ENCODE measurements at places on chromosomes 7 and 10.

- DNase-seq: no peak
These were observed 78.4 kb upstream of the IKZF1 start for GRCh38 chr7:50226145-50226544.

- DNase-seq: no peak
These were observed 880.6 kb downstream of the LRMDA start for GRCh38 chr10:76311752-76312636.

DNA sequence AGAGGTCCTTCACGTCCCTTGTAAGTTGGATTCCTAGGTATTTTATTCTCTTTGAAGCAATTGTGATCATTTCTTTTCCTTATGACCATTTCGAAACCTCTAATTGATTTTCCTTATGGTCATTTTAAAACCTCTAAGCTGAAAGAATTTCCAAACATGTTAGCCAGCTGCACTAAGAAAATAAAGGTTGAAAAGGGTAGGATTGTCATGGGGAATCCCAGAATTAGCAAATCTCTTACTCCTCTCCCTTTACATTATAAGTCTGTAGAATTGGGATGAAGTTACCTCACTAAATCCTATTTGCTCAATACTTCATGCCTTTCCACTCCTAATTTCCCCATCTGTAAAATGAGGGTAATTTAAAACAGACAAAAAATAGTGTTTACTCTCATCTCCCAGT, 79.5 kb downstream of the FAM185A start:
- DNase-seq: no peak

DNA sequence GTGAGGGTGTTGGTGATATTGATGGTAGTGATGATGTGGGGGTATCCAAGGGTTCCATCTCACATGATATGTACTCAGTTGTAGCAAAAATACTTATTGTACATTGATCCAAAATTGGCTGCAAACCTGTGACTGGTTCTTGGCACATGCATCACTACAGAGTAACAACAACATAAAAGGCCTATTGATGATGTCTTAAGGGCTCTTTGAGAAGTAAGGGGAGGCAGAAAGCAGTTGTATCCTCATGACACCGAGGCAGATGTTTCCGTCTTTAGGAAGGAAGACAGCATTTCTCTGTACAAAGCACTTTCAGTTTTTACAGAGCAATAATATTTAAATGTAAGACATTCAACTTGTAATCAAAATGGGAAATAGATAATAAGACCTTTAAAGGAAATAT, 34.5 kb downstream of the NRG3 start:
- DNase-seq: no peak

DNA sequence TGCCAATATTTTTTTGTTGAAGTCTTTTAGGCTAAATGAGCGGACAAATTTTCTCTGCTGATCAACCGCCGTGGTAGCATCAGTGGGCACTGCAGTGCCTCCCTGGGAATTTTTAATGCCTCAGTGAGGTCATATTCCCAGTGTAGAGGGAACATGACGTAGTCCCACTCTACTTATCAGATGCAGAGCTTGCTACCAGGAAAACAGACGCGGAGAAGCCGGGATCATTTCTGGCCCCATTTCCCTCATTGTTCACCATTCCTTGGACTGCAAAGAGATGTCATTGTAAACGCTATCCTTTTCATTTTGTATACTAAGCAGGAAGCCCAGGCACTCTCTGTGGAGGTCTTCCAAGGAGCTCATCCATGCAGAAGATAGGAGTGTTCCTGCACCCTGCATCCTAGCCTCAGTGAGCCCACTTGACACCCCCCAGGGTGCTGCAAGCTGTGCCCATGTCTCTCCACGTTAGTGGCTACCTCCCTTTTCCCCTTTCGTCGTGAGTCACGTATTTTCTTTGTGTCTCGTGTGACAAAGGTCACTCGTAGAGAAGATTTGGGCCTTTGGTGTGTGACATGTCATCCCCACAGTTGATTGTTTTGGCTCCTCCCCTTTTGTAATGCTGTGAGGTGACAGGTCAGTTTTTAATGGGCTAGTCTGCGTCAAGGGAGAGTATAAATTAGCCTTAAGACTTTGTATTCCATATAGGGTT, 145.5 kb downstream of the TCF7L2 start:
- no peak for DNase-seq

DNA sequence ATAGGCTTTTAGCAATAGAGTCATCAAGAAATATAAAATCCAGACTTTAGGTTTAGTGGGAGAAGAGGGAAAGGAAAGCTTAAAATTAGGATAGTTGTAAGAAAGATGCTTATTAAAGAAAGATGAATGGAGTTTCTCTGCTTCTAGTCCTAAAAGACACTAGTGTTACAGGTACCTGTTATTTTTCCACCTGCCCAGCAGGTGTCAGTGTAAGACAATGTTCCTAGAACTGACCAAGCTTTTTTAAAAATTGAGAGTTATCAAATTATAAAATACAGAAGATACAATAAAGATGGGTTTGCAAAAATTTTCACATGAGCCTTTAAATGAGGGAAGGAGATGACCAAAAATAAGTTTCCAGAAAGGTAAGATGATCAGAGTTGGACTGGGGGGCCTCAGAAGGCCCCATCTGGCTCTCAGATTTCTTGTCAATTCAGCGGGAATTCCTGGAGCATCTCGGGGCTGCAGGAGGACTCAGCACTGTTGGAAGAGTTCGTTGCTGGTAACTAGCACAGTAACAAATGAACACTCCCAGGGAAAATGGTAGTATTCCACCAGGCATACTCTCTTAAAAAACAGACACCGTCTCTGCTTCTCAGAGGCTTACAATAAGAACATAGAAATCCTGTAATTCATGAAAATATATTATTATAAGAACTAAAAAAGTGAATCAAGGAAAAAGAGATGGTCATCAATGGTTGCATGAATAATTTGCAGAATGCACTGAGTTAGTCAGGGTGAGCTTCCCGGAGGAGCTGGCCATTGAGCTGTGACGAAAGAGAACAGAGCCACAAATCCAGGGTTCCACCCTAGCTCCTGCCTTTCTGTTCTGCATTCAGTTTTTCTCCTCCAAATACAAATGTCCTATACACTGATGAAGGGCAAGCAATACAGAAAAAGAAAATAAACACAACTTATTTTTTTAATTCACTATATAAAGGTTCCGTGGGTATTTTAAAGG, 71.8 kb upstream of the PIK3CG start:
- DNase-seq: no peak

- no peak for DNase-seq
These were observed 40.8 kb upstream of the LOXL4 start for GRCh38 chr10:98308669-98309365.

DNA sequence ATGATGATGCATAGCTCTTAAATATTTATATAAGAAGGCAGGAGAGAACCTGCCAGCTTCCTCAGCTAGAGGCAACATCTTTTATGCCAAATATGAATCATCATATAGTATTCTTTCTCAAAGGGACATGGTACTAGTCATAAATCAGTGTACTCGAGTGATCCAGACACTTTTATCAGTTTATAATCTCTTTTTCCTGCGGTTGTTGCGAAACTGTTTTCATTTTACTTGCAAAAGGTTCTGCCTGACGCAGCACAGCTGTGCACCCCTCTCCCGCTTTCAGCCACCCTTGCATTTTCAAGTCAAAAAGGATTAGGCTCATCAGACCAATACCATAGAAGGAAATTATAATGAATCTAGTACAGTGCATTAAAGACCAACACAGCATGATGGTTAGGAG, 332.3 kb upstream of the PRKCQ start:
- DNase-seq: no peak

DNA sequence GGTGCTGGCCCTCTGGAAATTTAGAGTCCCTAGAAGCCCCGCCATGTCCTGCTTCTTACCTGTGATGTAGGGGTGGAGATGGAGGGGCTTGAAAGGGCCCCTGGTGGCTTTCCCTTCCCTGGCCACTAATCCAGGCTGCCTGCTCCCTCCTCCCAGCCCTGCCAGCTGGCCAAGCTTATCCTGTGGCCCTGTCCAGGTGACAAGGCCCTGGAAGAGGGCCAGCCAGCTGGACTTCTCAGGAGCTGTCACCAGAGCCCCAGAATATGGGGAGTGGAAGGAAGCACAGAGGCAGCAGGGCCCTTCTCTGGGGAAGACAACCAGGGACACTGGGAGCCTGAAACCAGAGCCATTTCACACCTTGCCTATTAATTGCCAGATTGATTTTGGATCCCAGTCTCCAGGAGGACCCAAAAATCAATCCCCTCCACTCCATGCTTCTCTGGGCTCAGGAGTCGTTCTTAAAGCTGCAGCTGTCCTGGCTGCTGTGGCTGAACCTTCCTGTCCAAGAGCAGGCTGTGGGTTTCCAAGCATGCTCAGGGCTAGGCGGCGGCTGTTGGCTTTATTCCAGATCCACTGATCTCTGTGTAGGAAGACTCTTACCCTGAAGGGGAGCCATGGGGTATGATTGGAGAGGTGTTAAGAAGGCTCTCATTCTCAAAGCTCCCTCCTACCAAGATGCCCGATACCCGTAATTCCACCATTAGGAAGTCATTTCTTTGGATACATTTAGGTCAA, 52.6 kb upstream of the PCBD1 start:
- DNase-seq: no peak

DNA sequence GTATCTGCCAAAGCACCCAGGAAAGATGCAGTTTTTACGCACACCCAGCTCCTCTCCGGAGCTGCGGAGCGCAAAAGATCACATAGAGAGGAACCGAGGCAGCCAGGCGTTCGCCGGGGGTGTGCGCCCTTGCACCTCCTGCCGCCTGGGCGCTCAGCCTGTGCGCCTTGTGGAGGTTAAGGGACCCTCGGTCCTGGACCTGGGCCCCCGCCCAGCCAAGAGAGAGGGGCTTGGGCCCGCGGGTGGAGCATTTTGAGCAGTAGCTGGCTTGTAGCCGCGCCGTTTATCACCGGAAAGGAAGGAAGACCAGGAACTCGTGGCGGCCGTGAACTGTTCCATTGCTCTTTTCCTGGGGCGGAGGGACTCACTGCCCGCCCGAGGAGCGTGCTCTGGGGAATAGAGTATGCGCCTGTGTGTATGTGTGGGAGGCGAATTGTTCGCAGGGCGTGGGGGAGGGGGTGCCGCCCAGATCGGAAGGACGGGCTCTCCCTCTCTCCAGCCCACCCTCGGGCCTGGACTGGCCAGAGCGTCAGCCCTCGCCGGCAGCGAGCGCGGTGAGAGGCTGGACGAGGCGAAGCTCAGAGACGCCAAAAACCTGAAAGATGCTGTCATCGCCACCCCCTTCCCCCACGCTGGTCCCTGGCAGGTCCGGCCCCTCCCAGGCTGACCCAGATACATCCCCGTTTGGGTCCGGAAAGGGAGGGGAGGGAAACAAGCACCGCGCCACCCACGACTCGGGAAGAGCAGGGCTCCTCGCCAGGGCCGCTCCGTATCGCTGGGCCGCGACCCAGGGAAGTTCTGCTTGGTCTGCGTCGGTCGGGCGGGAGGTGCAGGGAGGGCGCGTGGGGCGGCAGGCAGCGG, 1.2 kb upstream of the WNT2 start:
- no peak for DNase-seq

DNA sequence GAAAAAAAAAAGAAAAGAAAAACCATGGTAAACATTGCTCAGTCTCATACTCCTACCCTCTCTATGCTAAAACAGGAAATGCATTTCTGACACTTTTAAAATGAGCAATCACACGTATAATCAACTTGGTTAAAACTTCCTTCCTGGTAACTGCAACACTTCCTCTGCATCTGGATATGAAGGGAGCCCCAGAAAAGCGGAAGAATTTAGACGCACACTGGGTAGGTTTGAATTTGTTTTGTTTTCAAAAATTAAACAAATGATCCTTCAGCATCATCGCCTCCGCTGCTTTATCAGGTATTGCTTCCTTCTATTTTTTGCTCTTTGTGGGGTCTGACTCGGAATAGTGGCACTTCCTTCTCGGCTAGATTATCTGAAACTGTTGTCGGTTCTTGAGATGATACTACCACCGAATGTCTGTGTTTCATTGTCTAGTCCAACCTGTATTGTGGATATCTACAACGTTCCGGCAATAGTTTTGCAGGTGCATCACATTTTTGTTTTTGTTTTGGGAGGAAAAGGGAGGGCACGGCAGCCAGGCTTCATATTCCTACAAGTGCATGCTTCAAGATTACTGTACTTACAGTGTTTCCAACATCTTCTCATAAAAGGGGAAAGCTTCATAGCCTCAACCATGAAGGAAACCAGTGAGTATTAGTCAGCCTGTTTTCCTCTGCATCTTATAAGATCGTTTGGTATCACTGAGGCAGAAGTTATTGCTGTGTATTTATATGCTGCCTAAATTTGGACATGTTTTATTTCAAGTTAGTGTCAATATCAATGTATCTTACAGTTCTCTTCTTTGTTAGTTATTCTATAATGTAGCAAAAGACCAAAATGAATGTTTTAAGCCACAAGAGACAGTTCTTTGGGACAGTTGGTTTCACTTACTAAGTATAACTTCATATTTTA, at the start of gene PIK3CG:
Gene PIK3CG (plus strand): TSS at position 153 of the 912 bp plus-strand sequence. CDS start 2,280 bp downstream, outside the sequence.
- DNase-seq: no peak

All from cortex of kidney (tissue), 1 donor.